Sciatic nerve (tissue), 2 donors: ENCODE measurements at places on chromosomes 7 and 10. TPM values are rescaled to one million over a fixed set of nuclear protein-coding genes. Genes with fewer than 3 reads are reported as not detected.
A peak's percentile ranks its signal among the peaks of the same experiment; 100 is the strongest.

VSTM2A gene
- total RNA-seq, result not detected

DNA sequence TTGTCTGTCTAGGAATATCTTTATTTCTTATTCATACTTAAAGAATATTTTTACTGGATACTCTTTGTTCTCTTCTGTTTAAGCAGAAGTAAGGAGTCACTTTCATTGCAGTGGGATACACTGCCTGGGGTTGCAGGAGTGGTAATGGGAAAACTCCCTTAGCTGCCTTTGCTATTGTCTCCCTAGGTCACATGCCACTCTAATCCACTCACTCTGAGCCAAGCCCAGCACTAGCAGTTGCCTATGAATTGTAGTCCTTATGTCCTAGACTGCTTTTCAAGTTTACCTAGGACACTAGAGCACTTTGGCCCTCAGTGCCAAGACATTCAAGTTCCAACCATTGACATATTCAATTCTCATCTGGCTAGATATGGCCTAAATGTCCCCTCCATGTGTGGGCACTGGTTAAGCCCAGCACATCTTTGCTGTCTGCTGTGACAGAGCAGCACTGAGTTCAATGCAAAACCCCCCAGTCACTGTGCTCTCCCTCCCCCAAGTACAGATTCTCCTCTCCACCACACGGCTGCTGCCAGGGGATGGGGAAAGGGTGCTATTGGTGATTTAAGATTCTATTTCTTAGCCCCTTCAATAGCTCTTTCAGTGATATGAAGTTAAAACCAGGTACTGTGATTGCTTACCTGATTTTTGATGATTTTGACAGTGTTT, 991.7 kb upstream of the KCND2 start:
- no peak for DNase-seq

- no peak for DNase-seq
Measured at GRCh38 chr7:6262221-6262620, 10.2 kb downstream of the CYTH3 start.

KAZALD1 gene
- 4.7 TPM for total RNA-seq

VGF gene
- not detected for total RNA-seq

FBXL13 gene
- total RNA-seq, result 2.5 TPM

DNA sequence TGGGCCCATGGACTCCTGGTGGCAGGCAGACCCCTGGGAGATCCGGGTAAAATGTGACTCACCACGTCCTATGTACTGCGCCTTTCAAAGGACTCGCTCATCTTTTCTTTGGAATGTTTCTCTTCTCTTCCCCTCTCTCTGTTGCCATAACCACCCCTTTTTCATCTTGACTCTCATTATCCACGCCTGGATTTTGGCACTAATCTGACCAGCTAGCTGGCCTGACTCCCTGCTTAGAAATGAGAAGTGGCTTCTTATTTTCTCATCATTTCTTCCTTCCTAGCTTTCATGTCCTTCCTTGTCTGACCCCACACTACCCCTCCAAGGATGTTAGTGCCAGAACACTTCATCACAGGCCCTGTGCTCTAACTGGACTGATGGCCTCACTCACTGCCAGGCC, 98.0 kb upstream of the FAM171A1 start:
- no peak for DNase-seq

DNA sequence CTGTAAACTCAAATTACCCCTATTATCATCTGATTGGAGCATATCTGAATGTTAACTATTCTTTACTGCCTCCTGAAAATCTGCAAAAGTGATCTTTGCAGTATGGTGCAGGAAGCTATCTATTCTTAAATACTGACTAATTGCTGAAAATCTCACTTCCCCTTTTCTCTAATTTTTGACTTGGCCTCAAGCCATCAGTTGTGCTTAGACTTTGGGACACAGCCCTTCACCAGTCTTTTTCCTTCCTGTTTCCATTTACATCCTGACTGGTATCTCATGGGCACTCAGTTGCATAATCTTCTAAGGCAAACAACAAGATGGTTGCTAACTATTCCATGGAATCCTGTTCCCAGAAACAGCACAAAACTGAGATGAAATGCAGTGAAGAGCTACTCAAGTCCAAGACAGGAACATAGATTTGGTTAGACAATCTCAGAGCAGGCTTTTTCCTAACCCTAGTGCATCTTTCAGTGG, 228.5 kb downstream of the SORCS1 start:
- DNase-seq, result no peak

GRCh38 chr7:128770233-128770632, 5.4 kb downstream of the OPN1SW start:
- no peak for DNase-seq

NOS3 gene
- total RNA-seq, result 26.6 TPM

- no peak for DNase-seq
Measured at GRCh38 chr7:71486856-71487628, 355.1 kb downstream of the GALNT17 start.

HECTD2 gene
- total RNA-seq, result 27.1 TPM

GRCh38 chr10:29210266-29210868, 78.5 kb upstream of the LYZL1 start:
- no peak for DNase-seq

DNA sequence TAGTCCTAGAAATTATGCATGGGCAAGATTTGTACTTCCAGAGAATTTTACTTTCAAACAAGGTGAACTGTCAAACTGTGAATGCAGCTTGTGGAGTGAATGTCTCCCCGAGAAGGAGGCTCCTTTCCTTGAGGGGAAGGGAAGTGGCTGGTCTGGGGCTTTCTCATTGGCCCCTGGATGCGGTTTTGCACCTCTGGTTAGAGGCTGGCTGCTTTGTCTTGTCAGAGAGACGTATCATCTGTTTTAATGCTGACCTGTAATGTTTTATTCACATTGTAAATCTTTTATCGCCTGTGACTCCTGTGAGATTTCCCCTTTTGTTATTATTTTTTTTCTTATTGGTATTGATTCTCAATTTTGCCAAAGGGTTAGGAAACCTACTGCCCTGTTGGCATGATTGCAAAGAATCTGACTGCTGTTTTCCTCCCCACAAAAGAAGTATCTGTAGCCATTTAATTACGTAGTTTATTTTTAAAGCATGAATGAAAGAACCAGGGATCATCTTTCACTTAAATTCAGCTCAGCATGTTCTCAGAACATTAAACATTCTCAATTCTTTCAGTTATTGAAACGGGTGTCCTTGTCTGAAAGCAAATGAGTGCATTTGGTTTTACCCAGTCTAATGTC, 238.3 kb upstream of the NFE2L3 start:
- no peak for DNase-seq

GRCh38 chr10:78349165-78349516, 315.5 kb downstream of the RPS24 start:
- peak; percentile 15 for DNase-seq

MYOF gene
- total RNA-seq, result 76.2 TPM

- DNase-seq, result no peak
Measured at GRCh38 chr7:77330169-77330882, 85.8 kb downstream of the GSAP start.

DNA sequence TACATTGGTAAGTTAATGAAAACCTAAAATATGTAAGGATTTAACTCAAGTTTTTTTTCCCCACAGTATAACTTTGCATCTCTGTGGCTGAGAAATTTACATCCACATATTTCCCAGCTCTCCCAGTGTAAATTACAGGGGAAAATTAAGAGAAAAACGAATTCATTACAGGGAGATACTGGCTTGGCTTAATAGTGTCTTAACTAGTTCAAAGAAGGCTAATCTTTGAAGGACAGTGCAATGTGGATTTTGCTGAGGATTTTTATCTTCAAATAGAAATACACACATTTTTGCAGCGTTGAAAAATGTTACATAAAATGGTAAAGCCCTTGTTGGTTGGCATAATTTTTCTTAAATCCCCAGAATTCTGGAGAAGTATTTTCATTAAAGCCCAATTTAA, 1.5 kb downstream of the CBX3 start:
- no peak for DNase-seq

VPS37D gene
- 4.5 TPM for total RNA-seq

GRCh38 chr10:32376771-32377170, 29.8 kb upstream of the EPC1 start:
- no peak for DNase-seq

DDX21 gene
- total RNA-seq, result 41.0 TPM

ASB10 gene
- total RNA-seq, result not detected

DNA sequence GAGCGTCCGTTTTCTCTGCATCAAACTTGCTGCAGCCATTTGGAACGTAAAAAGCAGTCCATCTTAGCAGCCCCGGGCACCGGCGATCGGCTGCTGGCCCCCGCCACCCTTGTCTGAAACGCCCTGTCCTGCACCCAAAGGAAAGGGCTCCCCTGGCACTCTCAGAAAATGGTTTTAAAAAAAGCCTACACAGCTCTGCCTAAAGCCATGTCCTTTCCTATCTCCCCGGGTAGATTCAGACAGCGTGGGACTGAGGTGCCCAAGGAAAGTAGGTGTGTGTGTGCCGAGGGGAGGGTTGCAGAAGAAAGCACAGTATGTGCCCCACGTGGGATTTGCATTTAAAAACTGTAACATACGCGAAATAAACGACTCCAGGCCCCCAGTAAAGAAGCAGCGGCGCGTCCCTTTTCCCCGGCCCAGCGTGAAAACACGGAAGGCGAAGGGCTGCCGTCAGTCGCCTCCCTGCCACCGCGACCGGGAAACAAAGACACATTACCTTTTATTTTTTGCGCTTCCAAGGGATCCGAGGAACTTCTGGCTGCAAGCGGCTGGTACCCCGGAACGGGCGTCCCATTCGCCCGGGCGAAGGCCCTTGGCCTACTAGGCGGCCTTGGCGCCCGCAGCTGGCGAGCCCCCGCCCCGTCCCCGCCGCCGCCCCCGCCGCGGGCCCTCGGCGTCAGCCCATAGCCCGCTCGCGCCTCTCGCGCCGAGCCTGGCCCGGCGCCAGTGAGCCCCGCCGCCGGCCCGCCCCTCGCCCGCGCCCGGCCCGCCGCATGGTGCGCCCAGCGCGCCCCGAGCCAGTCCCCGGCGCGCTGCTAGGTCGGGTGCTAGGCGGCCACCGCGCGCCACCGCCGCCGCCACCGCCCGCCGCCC, 304.6 kb downstream of the PRPF18 start:
- DNase-seq, result no peak

SRRM3 gene
- 2.9 TPM for total RNA-seq
